NCI-H2081 treated with DMSO at 0.1 percent for 48 hours (cell line): ENCODE measurements at places on chromosomes 1 and 21.

DNA sequence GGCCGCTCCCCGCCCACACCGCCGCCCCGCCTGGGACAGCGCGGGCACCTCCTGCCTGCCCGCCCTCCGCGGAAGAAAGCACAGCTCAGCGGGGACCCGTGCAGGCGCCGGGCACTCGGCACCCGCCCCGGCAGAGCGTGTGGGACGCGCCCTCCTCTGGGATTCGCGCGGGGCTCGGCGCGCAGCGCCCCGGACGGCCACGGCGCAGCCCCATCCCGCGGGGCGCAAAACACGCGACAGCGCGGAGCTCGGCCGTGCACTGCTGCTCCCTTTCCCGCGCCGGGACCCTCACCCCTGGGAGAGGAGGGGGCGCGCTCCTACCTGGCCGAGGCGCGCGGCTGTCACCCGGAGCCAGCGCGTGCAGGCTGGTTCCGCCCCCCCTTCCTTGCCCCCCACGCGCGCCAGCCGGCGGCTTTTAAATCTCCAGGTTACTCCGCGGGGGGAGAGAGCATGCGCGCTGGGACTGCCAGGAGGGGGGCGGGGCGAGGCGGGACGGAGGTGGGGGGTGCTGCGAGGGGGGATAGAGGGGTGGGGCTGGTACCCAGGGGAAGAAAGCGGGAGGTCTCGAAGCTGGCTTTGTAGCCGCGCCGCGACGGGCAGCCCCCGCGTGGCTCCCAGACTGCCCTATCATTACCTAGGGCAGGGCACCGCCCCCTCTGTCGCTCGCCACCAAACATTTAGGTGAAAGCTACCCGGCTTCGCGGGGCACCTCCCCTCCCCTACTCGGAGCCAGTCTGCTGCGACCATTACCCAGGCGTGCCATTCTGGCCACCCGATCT lies at the start of gene SLC45A3:
SLC45A3 (minus strand) TSS at position 437 of the 779 bp plus-strand sequence. CDS start 15,853 bp downstream, outside the sequence.
- DNase-seq, result no peak

GRCh38 chr1:184012187-184012586 lies 25.3 kb downstream of the COLGALT2 start:
- no peak for DNase-seq

DNA sequence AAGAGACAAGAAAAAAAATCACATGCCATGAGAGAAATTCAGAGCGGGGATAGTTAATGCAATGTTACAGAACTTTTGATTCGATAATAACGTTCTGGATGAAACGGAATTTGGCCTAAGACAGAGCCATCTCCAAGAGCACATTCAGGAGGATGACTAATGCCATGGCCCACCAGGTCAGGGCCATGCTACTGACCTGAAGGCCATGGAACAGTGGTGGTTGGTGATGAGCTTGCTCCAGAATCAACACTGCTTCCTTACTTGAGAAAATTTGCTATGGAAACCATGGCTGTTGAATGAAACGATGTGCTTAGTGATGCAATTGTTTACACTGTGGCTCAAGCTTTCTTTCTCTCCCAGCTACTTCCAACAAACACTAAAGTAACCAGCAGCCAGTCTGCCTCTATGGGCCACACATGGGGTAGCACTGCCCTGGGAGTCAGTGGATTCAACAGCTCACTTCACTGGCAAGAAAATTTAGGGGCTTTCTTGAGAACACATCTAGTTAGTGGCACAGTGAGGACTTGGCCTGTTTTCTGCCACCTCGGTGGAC lies 299.1 kb downstream of the PCP4 start:
- DNase-seq, result no peak

GRCh38 chr1:196538473-196538872 lies 69.8 kb downstream of the KCNT2 start:
- DNase-seq, result no peak

- DNase-seq, result no peak
Observed at GRCh38 chr1:171506525-171507304, 21.4 kb downstream of the PRRC2C start.

GRCh38 chr1:244254467-244254866 lies 197.2 kb downstream of the ADSS2 start:
- no peak for DNase-seq

DNA sequence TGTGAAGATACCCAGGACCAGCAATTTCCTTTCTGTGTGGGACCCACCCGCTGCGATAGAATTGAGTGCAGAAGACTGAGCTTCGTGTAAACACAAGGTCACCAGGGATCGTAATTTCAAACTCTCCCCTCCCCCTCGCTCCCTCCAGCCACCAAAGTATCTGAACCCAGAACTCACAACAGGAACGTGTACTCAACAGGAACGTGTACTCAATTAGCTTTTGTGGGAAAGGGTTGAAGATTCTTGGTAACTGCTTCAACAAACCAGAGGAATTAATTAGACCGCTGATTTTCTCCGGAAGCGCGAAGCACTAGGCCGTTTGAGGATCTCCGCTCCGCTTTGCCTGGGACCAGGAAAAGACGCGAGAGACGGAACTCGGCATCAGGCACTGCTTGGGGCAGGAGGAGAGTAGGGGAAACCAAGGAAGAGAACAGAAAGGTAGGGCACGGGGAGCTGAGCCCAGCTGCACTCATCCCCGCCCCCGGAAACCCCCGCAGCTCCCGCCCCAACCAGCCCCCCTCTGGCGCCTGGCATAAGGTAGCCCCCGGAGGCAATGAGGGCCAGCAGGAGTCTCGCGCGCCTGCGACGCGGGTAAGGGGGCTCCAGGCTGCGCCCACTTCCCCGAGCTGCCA lies 453 bp downstream of the DRAM2 start:
- peak; percentile 26 for DNase-seq

GRCh38 chr1:157197906-157198435 lies 59.8 kb upstream of the ETV3 start:
- DNase-seq, result no peak

- DNase-seq, result no peak
Observed at GRCh38 chr1:159999204-159999603, 32.6 kb downstream of the PIGM start.

DNA sequence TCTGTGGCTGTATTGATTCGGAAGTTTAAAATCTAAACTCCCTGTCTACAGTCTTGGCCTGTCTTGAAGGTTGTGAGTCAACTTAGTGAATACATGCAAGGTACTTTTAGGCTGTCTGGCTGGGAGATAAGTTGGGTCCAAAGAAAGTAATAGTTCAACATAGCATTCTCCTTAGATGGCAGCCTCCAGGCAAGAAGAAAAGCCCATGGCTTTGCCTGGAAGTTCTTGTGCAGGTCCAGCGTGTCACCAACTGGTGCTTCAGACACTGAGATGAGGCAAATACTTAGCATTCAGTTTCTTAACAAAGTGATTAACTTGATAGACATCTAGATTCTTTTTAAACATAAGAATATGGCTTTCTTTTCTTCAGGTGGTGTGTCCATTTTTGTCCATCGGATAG lies 328.2 kb downstream of the DISC1 start:
- DNase-seq, result no peak

- DNase-seq, result peak; percentile 89
Observed at GRCh38 chr1:226939438-226940028, 561 bp upstream of the COQ8A start.

DNA sequence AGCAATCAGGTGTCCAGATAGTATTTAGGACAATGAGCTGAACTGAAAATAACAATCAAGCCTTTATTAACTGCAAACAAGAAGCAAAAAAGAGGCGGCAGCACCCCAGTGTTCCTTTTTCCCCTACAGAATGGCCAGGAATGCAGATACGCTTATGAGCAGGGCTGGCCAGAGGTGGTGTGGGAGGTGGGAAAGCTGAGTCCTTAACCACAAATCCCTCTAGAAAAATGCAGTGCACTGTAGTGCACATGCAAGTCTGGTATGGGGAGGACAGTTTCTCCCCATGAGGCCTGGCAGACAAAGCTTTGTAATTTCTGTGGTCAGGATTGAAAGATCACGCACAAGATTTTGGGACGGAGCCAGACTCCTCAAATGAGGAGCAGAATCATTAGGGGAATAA lies 10.7 kb upstream of the IFNAR1 start:
- DNase-seq, result no peak

DNA sequence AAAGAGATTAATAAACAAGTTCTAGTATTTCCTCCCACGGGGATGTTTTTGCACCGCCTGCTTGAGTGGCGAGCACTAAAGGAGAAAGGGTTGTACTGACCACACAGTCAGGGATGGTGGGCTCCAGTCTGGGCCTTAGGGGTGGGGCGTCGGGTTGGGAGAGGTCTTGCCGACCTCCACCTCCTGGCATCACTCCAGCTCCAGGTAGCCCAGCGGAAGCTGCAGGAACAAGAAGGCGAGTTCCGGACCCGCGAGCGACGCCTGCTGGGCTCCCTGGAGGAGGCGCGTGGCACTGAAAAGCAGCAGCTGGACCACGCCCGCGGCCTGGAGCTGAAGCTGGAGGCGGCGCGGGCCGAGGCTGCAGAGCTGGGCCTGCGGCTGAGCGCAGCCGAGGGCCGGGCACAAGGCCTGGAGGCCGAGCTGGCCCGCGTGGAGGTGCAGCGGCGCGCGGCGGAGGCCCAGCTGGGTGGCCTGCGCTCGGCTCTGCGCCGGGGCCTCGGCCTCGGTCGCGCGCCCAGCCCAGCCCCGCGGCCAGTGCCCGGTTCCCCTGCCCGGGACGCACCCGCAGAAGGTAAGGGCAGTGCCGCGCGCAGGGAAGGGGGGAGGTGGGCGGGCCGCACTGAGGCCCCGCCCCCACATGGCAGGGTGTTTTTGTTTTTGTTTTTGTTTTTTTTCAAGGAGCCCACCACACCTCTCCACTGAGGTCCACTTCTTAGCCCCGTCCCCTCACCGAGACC lies 19.7 kb downstream of the MFAP2 start:
- no peak for DNase-seq

- DNase-seq, result no peak
Observed at GRCh38 chr1:68449901-68450300, at the start of gene RPE65. Gene RPE65, minus strand, starts transcription at chr1:68449954. Its CDS starts 49 bp downstream, at chr1:68449905.

DNA sequence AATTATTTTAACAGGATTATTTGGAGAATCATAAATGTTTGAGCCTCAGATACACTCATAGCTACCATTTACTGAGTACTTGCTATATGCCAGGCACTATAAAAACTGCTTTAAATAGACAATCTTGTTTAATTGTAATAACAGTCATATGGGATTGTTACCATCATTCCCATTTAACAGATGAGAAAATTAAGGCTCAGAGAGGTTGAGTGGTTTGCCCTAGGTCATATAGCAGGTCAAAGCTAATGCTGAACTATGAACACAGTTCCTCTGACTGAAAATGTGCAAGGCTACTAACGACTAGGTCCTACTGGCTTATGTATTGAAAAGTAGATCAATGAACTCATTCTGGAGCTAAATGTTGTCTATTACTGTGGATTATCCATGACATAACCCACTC lies 63.4 kb downstream of the DDR2 start:
- no peak for DNase-seq

DNA sequence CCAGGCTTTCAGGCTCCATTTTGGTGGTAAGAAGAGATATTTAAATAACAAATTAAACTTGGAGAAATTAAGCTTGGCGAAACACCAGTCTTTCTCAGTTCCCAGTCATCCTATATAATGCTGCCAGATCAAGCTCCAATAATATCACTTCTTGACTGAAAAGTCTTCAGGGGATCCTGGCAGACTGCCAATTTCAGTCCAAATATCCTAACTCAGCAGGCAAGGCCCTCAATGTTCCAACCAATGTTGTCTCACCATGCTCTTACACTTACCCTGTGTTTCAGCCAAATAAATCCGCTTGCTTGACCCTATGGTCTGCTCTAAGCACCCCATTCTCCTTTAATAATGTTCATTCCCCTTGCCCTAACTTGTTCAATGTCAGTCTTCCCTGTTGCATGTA lies 39.9 kb upstream of the BCL10 start:
- no peak for DNase-seq

- no peak for DNase-seq
Observed at GRCh38 chr1:210855440-210855839, 278.5 kb downstream of the KCNH1 start.

GRCh38 chr1:115791816-115792215 lies 23.3 kb upstream of the CASQ2 start:
- DNase-seq, result no peak

GRCh38 chr1:222521299-222522104 lies 26.4 kb downstream of the HHIPL2 start:
- no peak for DNase-seq

- no peak for DNase-seq
Observed at GRCh38 chr1:43321331-43321891, 16.2 kb upstream of the MPL start.

- DNase-seq, result no peak
Observed at GRCh38 chr21:18803624-18804023, 400.0 kb upstream of the TMPRSS15 start.

DNA sequence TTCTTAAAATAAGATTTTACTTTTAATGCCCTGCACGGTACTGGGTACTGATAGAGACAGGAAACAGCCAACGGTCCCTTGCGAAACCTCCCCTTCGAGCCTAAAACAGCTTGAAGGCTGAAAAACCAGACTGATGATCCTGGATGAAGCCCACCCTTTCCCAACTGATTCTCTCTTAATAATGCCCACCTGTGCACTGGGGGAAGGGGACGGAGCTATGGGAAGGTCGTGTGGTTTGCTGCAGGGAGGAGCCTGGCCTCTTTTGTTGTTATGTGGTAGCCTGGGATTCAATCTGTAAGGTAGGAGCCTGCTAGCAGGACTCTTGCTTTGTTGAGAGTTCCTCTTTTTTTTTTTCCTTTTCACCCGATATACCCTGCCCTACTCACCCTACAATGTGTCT lies 25.6 kb downstream of the SAMSN1 start:
- no peak for DNase-seq

DNA sequence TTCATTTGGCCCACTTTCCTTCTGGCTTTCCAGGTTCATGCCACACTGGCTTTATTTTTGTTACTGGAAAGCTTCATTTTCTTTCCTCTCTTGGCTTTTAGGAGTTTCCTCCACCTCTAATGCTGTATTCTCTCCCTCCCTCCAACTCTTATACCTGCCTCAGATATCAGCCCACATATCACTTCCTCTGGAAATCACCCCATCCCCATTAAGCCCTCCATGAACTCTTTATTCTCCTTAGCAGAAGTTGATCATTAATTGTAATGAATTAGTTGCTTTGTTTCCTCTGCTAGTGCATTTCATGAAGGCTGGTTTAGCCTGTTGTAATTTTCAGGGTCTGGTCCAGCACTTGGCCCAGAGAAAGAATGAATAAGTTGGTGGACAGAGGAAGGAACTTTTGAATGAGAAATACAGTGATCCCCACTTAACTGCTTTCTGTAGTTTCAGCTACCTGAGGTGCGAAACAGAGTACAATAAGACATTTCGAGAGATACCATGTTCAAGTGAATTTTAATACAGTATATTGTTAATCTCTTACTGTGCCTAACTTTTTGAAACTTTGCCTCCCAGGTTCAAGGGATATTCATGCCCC lies 1.7 kb downstream of the SOAT1 start:
- DNase-seq, result no peak

- no peak for DNase-seq
Observed at GRCh38 chr1:36307601-36308330, 1.6 kb downstream of the SH3D21 start.

- DNase-seq, result no peak
Observed at GRCh38 chr21:46662765-46663500, 27.5 kb downstream of the PRMT2 start.

- no peak for DNase-seq
Observed at GRCh38 chr1:27778056-27778455, 5.0 kb downstream of the STX12 start.

- DNase-seq, result no peak
Observed at GRCh38 chr1:211013346-211014240, 120.4 kb downstream of the KCNH1 start.
